Mucosa of descending colon (tissue), 3 donors: ENCODE measurements at places on chromosomes 5 and 9. TPM values are rescaled to one million over a fixed set of nuclear protein-coding genes. Genes with fewer than 3 reads are reported as not detected.

- DNase-seq, result no peak
Observed at GRCh38 chr5:91632871-91633270, 249.8 kb upstream of the ARRDC3 start.

DNA sequence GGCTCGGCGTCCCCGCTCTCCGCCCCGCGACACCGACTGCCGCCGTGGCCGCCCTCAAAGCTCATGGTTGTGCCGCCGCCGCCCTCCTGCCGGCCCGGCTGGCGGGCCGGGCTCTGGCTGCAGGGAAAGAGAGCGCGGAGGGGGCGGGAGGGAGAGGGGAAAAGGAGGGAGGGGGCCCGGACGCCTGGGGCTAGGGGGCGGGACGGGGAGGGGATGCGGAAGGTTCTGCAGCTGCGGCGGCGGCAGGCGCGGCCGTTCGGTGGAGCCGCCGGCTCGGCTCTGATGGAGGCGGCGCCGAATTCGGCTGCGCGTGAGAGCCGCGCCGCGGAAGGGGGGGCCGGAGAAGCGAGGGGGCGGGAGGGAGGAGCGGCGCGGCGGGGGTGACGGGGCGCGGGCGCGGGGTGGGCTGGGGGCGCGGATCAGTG, at the start of gene MARCHF11:
Gene MARCHF11 (minus strand): TSS at position 281 of the 425 bp plus-strand sequence. CDS start 216 bp downstream, at position 65.
- DNase-seq, result no peak

DNA sequence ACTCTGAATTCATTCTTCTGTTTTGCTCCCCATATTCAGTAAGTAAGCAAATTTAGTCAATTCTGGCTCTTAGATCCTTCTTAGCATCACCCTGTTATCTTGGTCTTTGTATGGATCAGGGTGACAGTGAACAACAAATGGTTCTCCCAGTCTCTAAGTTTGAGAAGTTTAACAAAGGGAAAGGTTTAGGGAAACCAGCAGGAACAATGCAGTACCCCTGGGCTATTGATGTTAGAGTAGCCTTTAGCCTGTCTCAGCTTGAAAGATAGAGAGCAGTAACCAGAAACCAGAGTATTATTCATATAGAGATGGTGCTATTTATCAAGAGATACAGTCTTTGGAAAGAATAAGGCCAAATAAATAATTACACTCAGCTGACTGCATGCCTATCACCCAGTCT, 241.8 kb downstream of the CDH12 start:
- DNase-seq, result no peak

DNA sequence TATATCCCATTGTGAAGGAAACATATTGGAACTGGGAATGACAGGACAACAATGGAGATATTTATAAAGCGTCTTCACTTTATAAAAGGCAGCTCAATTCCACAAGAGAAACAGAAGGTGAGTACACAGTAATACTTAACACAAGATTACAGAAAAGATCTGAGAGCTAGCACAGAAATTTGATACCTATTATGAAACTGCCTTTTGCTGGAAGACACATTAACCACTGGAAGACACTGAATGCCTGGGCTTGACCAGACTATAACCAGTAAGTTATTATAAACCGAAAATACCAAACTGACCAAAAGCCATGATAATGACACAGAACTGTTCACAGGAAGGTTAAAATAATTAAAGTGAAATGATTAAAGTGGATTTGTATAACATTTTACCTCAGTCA, 195.4 kb downstream of the NR2F1-AS1 start:
- DNase-seq, result no peak

DNA sequence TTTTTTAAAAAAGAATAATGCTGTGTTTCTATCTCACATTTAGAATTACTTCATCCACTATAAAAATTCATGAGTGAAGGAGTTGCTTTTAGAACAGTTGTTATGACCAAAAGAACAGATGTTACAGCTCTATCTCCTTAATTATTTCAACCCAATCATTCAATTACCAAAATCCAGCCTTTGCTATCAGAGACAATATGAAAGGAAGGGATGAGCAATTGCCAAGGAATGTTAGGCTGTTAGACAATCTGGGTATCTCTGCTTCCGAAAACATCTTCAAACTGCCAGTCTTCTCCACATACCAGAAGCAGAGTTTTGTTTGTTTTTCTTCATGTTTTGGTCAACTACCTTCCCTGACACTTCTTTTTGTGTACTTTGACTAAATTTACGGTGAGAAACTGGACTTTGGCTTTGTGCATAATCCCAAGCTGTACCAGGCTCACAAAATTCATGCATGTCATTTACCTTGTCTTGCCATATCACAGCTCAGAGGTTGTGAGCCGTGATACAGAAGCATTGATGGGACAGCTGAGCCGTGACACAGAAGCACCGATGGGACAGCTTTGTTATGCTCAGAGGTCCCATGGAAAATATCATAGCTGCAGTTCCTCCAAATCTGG, 405.5 kb downstream of the KIF4B start:
- DNase-seq, result no peak

- DNase-seq, result peak; percentile 93
Observed at GRCh38 chr9:2570615-2571479, 50.7 kb upstream of the VLDLR start.

DNA sequence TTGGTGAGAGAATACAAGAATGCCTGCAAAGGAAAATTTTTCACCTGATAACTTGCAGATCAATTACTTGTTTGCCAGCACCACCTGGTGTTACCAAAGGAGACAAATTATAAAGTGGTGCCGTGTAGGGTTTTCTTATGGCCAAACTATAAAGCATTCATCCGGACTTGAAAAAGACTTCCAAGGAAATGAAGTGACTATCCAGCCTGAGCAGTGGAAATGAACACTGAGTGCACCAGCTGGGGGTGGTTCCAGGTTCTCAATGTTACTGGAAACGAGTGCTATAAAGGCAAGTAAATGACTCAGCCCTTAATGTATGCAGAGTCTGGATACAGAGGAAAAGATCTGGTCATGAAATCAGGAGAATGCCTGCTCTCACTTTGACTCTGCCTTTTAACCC, 113.1 kb downstream of the DNAH5 start:
- no peak for DNase-seq

DNA sequence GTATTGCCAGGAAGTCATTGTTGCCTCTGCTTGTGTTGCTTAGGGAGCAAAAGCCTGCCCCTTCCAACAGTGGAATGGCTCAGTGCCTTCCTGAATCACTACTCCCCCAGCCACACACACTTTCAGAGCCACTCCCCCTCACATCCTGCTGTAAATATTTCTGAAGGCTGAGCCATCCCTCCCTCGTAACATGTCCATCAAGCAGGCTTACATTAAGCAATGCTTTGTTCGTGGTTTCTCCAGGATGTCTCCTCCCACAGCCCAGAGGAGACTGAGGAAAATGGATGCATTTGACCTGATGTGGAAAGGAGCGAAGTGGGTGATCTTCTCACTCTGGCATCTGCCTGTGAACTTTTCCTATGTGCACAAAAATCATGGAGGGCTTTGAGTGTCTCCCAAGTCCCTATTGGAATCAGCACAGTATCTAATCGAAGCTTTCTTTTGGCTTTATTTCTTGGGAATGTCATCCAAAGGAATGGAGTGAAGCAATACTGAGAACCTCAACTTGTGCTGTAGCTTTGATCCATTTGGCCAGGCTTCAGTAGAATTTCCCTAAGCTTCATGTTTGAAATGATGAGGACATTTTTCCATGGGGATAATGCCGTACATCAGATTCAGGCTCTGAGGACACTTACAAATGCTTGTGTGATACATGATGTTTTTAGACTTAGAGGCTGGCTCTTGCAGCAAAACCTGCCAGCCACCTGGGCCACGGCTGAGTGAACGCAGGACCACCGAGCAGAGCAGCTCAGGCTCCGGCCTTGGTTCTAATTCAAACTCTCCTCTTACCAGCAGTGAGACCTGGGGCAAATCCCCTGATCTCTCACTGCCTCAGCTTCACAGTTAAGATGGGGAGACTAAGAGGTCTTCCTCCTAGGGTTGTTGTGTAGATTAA, 389.1 kb downstream of the ENC1 start:
- DNase-seq, result peak; percentile 27

- DNase-seq, result no peak
Observed at GRCh38 chr5:69136293-69136692, 30.7 kb upstream of the CCNB1 start.

DNA sequence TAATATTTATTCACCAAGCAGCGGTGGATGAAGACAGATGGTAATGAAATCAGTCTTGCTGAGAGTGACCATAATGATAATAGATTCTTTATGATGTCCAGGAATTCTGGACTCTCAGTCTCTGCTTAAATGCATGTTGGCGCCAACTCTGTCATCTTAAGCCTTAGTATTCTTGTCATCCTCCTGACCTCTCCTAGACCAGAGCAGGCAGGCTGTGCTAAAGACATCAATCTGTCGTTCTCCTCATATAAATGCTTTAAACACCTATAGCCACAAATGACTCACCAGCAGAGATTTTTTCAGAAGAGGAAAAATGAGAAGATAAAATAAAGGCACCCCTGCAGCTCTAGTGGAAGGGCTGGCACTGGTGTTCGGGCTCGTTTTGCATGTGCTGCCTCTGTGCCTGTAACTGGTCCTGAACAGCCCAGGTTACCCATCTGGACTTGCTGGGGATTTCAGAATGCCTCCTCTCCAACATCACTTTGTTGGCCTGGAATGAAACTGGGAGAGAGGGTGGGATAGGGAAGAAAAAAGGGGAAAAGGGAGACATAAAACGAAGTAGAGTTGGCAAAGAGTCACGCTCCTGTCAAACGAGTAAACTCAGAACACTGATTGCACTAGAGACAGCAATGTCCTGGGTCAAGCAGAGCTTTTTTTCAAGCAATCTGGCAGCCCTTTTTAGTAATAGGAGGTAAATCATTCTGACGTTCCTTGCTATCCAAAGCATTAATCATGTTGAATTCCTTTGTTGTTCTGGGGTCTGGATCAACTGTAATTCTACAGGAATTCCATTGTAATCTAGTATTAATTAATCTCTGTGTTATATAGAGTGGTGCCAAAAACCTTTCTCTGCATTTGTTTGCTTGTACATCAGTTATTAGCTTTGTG, 195.5 kb upstream of the CLINT1 start:
- DNase-seq, result no peak

- DNase-seq, result no peak
Observed at GRCh38 chr5:106418196-106418595, 1252.5 kb downstream of the EFNA5 start.

GRCh38 chr5:133357758-133358157, 254.6 kb downstream of the FSTL4 start:
- DNase-seq, result no peak

GRCh38 chr9:107827884-107828283, 338.3 kb upstream of the KLF4 start:
- no peak for DNase-seq

DNA sequence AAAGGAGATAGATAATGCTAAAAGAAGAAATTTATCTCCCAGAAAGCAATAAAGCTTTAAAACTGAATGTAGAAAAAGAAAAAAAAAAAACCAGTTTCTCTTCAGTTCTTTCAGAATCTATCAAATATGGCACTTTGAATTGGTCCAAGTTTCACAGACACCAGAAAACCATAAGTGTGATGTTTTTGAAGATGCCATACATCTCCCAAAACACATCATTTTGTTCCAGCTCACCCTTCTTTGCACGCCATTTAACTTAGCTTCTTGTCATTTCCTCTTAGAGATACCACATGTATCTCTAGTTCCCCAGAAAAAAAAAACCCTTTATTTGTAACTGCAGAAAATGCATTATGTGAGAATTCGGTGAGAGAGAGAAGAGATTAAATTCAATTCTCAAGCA, 46.1 kb upstream of the MAMDC2 start:
- DNase-seq, result no peak

- DNase-seq, result no peak
Observed at GRCh38 chr5:38867032-38867398, 21.2 kb downstream of the OSMR start.

GRCh38 chr5:140996060-140996459, 29.8 kb downstream of the PCDHAC2 start:
- DNase-seq, result no peak

- DNase-seq, result no peak
Observed at GRCh38 chr5:170301981-170302652, 4.5 kb upstream of the LCP2 start.

DNA sequence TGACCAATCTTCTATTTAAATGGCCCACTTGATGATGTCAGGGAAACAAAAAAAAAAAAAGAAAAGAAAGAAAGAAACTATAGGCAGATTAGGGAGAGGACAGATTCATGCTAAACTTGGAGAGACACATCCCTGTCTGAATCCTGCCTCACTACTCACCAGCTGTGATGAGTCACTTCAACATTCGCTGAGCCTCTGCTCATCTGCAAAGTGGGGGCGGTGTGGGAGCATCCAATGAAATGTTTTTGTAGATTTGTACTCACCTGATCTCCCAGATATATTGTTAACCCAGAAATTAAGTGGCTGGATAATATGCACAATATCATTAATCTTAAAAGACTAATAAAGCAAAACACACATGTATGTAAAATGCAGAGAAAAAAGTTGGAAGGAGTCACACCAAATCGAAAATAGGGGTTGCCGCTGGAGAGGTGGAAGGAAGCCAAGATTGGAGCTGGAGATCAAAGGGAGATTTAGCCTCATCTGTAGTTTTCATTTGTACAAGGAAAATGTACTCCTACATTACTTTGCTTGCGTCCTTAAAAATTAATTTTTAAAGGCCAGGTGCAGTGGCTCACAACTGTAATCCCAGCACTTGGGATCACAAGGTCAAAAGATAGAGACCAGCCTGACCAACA, 17.0 kb upstream of the ERGIC1 start:
- no peak for DNase-seq

GRCh38 chr5:66870708-66871107, 274.5 kb downstream of the MAST4 start:
- no peak for DNase-seq

DNA sequence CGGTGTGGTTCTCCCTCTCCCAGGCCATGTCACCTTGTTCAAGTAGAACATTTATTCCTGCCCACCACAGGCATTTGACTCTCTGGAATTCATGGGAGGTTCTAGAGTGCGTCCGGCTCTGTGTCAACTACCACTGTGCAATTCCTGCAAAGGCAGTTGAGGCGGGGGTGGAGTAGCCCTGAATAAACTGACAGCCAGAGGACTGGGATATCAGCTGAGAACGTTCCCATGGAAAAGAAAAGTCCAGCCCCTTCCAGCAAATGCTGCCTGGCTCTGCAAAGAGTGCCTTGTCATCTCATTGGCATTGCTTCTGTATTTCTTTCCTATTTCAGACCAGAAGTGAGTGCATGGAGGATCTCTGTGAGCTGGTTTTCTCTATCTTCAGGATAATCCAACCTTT, 18.9 kb upstream of the MEGF9 start:
- DNase-seq, result no peak

DNA sequence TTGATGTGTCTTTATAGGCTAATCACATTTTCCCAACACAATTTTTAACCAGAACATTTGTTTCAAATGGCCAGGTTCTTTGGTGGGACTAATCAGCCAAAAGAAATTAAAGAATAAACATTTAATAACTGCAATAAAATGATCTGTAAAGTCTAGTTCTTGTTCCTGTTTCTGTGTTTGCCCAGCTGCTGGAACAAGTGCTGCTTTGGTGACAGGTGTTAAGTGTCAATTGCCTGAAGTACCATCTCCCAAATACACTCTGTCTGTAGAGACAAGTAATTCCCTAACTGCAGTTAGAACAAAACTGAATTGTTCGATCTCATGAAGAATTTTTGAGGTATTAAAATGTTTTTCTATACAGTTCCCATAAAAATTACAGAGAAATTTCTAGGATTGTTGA, 402.3 kb upstream of the CHD1 start:
- no peak for DNase-seq

GRCh38 chr5:115815006-115815692, 1.3 kb downstream of the CDO1 start:
- no peak for DNase-seq

The EIF4E1B gene
- total RNA-seq, result not detected

The C5orf52 gene
- total RNA-seq, result 3.5 TPM

The DOCK8 gene
- total RNA-seq, result 13.5 TPM

The HSPB3 gene
- 0.78 TPM for total RNA-seq

The IFNB1 gene
- not detected for total RNA-seq

The SMIM32 gene
- total RNA-seq, result 14.4 TPM

The PLCXD3 gene
- 0.29 TPM for total RNA-seq

The NRG2 gene
- total RNA-seq, result 7.3 TPM

The CNTNAP3 gene
- total RNA-seq, result 16.5 TPM

The IRX1 gene
- not detected for total RNA-seq
